ENCODE measurements at places on chromosomes 2 and 18.
A peak's percentile ranks its signal among the peaks of the same experiment; 100 is the strongest.

GRCh38 chr2:16784652-16785051 is 119.0 kb upstream of the CYRIA start:
- H3K36me3 ChIP-seq, result no peaks in the 10 kb centered on the region
- no peak overlapping the region for H3K4me3 ChIP-seq

DNA sequence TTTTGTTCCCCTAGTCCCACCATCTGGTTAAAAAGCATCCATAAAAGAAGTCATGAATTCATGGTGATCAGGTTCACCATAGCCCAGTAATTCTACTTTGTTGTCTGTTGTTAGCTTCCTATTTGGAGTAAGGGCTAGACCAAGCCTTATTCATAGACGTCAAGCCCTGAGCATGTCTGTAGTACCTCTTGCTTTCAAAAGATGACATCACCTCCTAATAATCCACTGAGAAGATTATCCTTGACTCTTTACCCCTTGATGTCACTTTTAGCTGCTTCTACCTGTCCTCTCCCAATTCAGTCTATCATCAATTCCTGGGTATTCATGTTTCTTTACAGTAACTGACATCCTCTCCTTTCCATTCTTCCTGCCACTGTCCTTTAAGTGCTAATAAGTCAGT is 90.1 kb downstream of the EML6 start:
- no peaks in the 10 kb centered on the region for H3K27me3 ChIP-seq
- DNase-seq, result no peak
- H3K4me1 ChIP-seq, result peaks cover 10% of the 10 kb centered on the region

- DNase-seq, result no peak
- no peaks in the 10 kb centered on the region for H3K27me3 ChIP-seq
- H3K4me3 ChIP-seq, result no peak overlapping the region
- peaks cover 3% of the 10 kb centered on the region for H3K4me1 ChIP-seq
- no peak overlapping the region for H3K27ac ChIP-seq
- H3K36me3 ChIP-seq, result no peaks in the 10 kb centered on the region
Observed at GRCh38 chr2:40396124-40396523, 55.8 kb downstream of the SLC8A1 start.

- no peaks in the 10 kb centered on the region for H3K27me3 ChIP-seq
- H3K4me1 ChIP-seq, result peaks cover 23% of the 10 kb centered on the region
- no peak overlapping the region for H3K27ac ChIP-seq
- H3K4me3 ChIP-seq, result no peak overlapping the region
- no peak for DNase-seq
Observed at GRCh38 chr2:237261327-237261726, 152.6 kb downstream of the COL6A3 start.

DNA sequence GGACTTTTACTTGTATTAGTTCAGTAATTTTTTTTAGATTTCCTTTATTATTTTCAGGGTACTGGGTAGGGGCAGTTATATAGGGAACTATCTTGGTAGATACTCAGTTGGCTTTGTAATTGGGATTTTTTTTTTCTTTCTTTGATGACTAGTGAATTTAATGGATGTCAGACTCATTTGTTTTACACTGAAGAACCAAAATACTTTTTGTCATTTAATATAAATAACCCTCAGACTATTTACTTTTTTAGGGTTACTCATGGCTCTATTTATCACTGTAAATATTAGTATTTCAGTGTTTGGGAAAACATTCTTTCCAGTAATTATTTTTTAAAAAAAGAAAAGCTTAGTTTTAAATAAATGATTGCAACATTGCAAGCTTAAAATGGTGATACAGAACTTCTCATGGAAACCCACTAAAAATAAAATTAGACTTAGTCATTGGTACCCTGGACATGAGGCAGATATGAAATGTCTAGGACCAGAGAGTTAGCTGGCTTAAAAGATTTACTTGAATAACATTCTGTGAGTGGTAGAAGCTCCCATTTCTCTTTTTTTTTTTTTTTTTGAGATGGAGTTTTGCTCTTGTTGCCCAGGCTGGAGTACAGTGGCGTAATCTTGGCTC is 74.4 kb upstream of the CYP20A1 start:
- H3K4me3 ChIP-seq, result no peak overlapping the region
- peaks cover 35% of the 10 kb centered on the region for H3K36me3 ChIP-seq
- no peak for DNase-seq
- no peaks in the 10 kb centered on the region for H3K27me3 ChIP-seq

- no peak overlapping the region for H3K27ac ChIP-seq
- DNase-seq, result no peak
Observed at GRCh38 chr2:233553366-233553765, 13.2 kb downstream of the USP40 start.

GRCh38 chr18:49874238-49874637 is 60.9 kb upstream of the ACAA2 start:
- DNase-seq, result no peak
- H3K36me3 ChIP-seq, result no peaks in the 10 kb centered on the region
- no peaks in the 10 kb centered on the region for H3K27me3 ChIP-seq
- no peak overlapping the region for H3K27ac ChIP-seq
- H3K4me3 ChIP-seq, result no peak overlapping the region

DNA sequence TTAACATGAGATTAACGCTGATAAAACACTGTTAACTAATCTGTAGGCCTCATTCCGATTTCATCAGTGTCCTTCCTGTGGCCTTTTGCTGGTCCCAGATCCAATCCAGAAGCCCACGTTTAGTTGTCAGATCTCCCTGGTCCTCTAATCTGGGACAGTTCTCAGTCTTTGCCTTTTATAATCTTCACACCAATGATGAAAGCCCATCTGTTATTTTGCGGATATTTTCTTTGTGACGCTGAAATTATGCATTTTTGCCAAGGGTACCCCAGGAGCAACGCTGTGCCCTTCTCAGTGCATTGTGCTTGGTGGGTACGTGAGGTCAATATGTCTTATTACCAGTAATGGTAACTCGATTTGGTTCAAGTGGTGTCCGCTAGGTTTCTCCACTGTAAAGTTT is 51.1 kb downstream of the COPS8 start:
- no peaks in the 10 kb centered on the region for H3K27me3 ChIP-seq
- no peaks in the 10 kb centered on the region for H3K36me3 ChIP-seq
- no peak for DNase-seq
- peaks cover 5% of the 10 kb centered on the region for H3K4me1 ChIP-seq
- H3K27ac ChIP-seq, result no peak overlapping the region
- H3K4me3 ChIP-seq, result no peak overlapping the region

- H3K4me3 ChIP-seq, result no peak overlapping the region
- H3K4me1 ChIP-seq, result no peaks in the 10 kb centered on the region
- H3K36me3 ChIP-seq, result no peaks in the 10 kb centered on the region
- no peak overlapping the region for H3K27ac ChIP-seq
- no peaks in the 10 kb centered on the region for H3K27me3 ChIP-seq
- no peak for DNase-seq
Observed at GRCh38 chr2:166167449-166167848, 39.6 kb upstream of the SCN1A start.

DNA sequence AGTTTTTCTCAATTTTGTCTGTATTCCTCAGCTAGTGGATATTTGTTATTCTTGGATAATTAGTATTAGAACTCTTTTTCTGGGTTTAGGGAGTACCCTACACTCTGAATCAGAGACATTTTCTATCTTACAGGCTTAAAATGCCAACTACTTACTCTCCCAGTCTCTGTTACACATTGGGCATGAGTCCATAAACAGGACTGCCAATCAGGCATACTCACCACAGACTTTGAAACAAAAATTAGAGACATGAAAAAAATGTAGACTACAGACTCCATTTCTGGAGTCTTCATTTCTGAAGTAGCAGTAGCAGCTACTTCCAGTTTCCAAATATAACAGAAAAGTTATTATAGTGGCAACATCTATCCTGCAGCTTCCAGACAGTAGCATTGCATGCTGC is 279.7 kb downstream of the MBD5 start:
- no peaks in the 10 kb centered on the region for H3K4me1 ChIP-seq
- no peak for DNase-seq
- H3K27me3 ChIP-seq, result no peaks in the 10 kb centered on the region
- no peak overlapping the region for H3K27ac ChIP-seq
- H3K4me3 ChIP-seq, result no peak overlapping the region

GRCh38 chr18:79955302-79956075 is 4.0 kb upstream of the SLC66A2 start:
- no peaks in the 10 kb centered on the region for H3K36me3 ChIP-seq
- no peak for DNase-seq
- peaks cover 27% of the 10 kb centered on the region for H3K4me1 ChIP-seq
- peak overlapping the region; percentile 56 for H3K27ac ChIP-seq
- H3K4me3 ChIP-seq, result no peak overlapping the region
- H3K27me3 ChIP-seq, result no peaks in the 10 kb centered on the region

DNA sequence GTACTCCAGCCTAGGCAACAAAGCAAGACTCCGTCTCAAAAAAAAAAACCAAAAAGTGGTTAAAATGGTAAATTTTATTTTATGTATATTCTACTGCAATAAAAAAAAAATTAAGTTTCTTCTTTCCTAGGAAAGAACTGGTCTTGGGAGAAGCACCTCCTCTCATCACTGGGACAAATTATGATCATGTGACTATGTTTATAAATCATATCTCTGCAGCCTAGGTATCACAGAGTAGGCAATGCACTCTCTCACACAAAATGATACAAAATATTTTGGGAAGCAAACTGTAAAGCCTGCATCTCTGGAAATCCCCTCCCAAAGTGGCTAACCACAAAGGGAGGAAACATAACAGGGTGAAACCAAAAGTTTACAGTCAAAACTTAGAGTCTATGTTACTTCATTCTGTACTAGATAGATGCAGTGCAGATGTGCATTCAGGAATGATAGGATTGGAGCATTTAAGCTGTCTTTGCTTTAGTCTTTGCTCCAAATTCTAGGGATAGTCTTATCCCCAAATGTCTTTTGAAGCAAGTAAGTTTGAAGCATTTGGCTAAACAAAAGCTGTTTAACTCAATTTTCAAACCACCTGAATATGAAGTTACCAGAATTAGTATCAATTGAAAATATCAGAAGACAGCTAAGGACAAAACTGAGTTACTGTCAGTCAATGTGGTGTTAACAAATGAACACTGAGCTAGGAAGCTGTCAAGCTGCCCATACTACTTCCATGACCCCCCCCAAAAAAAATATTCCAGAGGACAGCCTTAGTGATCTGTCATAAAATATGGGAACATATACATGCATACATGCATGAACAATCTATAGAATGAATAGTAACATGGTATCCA is 21.1 kb upstream of the MALT1 start:
- H3K4me1 ChIP-seq, result no peaks in the 10 kb centered on the region
- H3K4me3 ChIP-seq, result no peak overlapping the region
- no peaks in the 10 kb centered on the region for H3K27me3 ChIP-seq
- H3K27ac ChIP-seq, result no peak overlapping the region

DNA sequence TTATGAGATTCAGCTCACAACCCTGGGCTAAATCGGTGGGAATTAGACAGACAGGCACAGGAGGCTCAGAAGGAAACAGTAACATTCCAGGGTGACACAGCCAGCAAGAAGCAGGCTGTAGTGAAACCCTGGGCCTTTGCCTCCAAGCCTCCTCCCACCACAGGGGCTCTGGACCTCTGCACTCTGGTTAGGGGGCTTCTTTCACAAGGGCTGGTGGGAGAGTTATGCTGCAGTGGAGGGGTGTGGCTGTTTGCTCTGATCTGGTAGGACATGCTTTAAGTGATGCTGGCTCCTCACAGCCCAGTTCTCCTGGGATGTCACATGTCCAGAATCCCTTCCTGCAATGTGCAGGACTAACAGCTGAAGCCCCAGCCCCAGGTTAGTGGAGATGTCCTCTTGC is 109.9 kb downstream of the TGFA start:
- no peaks in the 10 kb centered on the region for H3K4me1 ChIP-seq
- H3K36me3 ChIP-seq, result no peaks in the 10 kb centered on the region
- no peak overlapping the region for H3K4me3 ChIP-seq
- no peak overlapping the region for H3K27ac ChIP-seq

DNA sequence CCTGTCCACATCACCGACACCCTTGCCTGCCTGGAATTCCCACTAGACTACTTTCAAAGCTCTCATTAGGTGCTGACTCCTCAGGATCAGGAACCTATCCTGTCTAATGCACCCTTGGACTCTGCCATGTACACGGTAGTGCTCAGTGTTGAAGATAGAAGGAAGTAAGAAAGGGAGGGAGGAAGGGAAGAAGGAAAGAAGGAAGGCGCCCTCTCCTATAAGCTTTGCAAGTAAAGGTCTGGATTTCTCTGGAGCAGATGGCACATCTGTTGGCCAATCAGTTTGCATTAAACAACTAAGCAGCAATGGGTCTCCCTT is 45.3 kb downstream of the SCTR start:
- peaks cover 7% of the 10 kb centered on the region for H3K4me1 ChIP-seq
- H3K4me3 ChIP-seq, result no peak overlapping the region
- H3K36me3 ChIP-seq, result no peaks in the 10 kb centered on the region

DNA sequence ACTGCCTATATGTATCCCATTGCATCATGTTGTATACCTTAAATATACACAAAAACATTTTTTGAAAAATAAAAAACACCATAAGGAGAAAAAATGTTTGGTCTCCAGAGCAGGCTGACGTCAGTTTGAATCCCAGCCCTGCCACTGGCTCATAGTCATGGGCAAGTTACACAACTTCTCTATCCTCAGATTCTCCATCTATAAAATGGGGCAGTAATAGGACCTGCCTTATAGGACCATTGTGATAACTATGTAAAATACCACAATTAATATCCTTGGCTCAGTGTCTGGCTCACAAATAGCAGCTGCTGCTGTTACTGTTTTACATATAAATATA is 135.6 kb downstream of the SMAD7 start:
- peaks cover 10% of the 10 kb centered on the region for H3K4me1 ChIP-seq
- H3K36me3 ChIP-seq, result peaks cover 8% of the 10 kb centered on the region
- peak; percentile 2 for DNase-seq
- no peak overlapping the region for H3K4me3 ChIP-seq
- no peaks in the 10 kb centered on the region for H3K27me3 ChIP-seq
- no peak overlapping the region for H3K27ac ChIP-seq

DNA sequence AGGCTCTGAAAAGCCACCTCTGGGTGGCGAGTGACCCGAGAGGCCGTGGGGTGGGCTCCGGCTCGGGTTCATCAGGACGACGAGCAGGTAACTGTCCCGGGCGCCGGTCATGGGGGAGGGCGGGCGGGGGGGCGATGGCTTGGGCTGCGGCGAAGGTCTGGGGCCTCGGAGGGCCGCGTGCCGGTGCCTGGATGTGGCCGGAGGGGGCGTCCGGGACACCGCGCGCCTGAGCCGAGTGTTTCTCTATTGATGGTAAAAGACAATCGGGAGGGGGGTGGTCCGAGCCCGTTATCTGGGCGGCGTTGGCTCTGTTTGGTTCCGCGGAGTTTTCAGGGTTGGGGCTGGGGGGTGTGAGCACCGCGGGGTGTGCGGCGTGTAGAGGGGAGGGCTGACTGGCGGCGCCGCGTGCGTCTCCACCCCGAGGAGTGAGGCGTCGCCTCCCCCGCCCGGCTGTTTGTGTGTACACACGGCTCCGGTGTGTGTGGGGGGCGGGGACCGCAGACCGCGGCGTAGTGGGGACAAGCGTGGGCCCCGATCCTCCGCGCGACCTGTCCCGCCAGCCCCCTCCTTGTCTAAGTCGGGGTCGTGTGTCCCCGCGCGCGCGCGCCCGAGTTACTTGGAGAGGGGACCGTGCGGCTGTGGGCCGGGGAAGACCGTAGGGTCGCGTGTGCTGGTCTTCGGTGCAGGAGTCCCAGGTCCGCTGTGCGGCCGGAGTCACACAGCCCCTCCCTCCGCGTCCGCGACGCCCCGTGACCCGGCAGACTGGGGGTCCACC is 1.6 kb downstream of the CTIF start:
- H3K4me1 ChIP-seq, result peaks cover 35% of the 10 kb centered on the region
- DNase-seq, result peak; percentile 83
- peak overlapping the region; percentile 78 for H3K4me3 ChIP-seq
- H3K27me3 ChIP-seq, result no peaks in the 10 kb centered on the region
- H3K27ac ChIP-seq, result peak overlapping the region; percentile 93

- H3K36me3 ChIP-seq, result no peaks in the 10 kb centered on the region
- no peak for DNase-seq
- peaks cover 6% of the 10 kb centered on the region for H3K4me1 ChIP-seq
- no peak overlapping the region for H3K27ac ChIP-seq
- H3K27me3 ChIP-seq, result no peaks in the 10 kb centered on the region
Observed at GRCh38 chr18:36402765-36403396, 105.4 kb downstream of the FHOD3 start.
